Natural killer cell treated with Interleukin-12 subunit alpha and Interleukin-12 subunit beta and Interleukin-15 and Interleukin-18, amount 100 ng/mL, for 72 hours (primary cell): ENCODE measurements at places on chromosomes 2 and 18. TPM values are rescaled to one million over a fixed set of nuclear protein-coding genes. Genes with fewer than 3 reads are reported as not detected.

LRATD1 gene
- not detected for total RNA-seq

SERPINB12 gene
- not detected for total RNA-seq

DNA sequence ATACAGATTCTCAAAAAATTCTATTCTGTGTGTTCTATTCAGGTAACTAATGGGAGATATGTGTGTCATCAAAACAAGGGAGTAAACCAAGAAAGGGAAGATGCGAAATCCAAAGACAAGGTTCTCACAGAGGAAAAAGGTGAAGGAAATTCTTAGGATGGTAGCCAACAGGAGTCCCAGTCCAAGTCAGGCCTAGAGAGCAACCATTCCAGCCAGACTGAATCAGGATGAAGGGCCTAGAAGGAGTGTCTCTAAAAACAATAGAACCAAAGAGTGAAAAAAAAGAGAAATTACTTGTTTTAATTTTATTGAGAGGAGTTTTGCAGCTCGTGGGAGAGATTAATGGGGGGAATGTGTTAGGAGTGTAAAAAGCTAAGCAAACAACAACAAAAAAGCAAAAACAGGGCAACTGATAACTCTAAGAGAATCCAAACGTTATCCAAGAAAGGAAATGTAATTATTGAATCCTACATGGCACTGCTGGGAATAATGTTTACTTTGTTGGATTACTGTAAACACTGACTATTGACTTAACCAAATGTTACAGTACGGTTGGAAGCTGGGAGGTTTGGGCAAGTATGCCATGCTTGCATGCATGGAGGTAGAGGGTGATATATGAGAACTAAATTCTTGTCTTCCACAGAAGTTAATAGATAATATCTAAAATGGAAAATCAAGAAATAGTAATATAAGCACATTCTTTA, 12.3 kb downstream of the MAP3K20 start:
- no peak for DNase-seq

- DNase-seq = no peak
These were observed 25.4 kb downstream of the VPS54 start for GRCh38 chr2:63993871-63994270.
